Mammary epithelial cell (primary cell): ENCODE measurements at places on chromosomes 13 and 19. TPM values are rescaled to one million over a fixed set of nuclear protein-coding genes. Genes with fewer than 3 reads are reported as not detected.

Gene IQCN
- total RNA-seq, result 0.19 and 0.40 TPM in 2 replicates

Gene MIER2
- total RNA-seq, result 17.8 TPM

Gene ZNF443
- total RNA-seq, result 3.5 TPM

Gene SH2D3A
- total RNA-seq, result 95.1 and 109 TPM in 2 replicates

Gene LGI4
- 0.42 TPM in 1 of 2 replicates, not detected in the other for total RNA-seq

Gene HPN
- 1.0 TPM for total RNA-seq
